ENCODE measurements at places on chromosomes 12 and 14.

GRCh38 chr14:74572726-74573301, 39.2 kb downstream of the LTBP2 start:
- no peak for DNase-seq

DNA sequence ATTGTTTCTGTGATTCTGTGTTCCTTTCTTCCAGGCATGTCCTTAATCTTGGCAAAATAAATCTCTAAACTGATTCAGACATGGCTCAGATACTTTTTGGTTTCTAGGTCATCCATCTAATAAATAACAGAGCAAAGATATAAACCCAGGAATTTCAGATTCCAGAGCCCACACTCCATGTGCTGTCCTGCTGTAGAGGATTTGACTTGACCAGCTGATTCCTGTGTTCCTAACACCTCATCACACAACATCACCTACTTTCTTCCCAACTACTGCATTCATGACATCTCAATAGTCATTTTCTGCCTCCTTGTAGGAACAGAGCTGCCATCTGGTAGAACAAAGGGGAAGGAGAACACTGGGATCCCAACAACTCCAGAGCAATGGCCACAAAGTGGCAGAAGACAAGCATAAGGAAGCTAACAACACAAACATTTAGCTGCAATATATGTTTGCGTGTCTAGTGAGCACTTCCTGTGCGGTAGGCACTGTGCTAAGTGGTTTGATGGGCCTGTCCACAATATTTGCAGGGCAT, 91.9 kb upstream of the OVCH1 start:
- no peak for DNase-seq

DNA sequence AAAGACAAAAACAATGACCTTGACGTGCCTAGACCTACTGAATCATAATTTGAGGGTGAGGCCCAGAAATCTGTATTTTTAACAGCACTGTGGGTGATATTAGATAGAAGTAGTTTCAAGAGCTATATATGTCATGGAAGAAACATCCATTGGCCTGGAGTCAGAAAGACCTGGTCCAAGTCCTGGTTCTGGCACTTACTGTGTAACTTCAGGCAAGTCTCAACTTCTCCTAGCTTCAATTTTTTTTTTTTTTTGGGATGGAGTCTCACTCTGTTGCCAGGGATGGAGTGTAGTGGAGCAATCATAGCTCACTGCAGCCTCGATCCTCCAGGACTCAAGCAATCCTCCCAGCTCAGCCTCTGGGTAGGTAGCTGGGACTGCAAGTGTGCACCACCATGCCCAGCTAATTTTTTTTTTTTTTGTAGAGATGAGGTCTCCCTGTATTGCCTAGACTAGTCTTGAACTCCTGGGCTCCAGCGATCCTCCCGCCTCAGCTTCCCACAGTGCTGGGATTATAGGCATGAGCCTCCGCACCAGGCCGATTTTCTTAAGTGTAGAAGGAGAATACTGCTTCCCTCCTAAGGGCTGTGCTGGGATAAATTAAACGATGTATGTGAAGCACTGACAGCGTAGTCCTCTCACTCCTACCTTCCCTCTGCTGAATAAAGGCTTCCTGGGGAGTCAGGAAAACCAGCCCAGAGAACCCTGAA, 14.3 kb upstream of the GPX2 start:
- no peak for DNase-seq

DNA sequence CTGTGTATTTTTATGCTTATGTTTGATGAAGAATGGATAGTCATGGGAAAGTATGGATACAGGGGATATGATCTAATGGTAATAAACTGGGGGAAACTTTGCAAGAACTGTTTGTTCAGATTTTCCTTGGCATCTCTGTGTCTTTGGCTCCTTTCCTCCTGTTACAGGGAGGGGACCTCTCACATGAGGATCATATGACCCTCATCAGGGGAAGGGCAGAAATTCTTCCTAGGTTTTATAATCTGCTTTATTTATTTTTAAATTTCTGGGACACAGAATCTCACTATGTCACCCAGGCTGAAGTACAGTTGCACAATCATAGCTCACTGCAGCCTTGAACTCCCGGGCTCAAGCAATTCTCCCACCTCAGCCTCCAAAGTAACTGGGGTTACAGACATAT, 526.5 kb downstream of the CCER1 start:
- DNase-seq: no peak

DNA sequence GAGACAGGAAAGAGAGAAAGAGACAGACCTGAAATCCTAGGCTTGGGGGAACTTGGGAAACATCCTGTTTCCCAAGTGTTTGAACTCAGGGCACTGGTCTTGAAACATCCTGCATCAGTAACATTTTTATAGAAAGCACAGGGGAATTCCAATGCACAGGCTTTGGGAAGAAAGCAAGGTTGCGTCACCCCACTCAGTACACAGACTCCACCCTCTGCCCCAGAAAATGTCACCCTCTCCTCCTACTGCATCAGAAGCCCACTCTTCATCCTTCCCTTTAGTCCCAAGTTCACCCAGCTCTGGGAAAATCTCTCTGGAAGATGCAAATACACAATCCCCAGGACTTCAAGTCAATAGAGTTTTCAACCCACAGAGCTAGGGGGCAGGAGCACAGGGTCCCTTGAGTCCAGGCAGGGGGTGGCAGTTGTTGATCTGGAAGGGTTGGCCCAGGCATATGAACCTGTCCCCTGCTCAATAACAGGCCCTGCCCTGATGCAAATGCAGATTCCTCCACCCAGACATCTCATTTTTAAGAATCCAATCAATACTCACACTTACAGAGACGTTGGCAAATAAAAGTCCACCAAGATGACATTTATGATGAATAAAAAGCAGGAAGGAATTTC, 1.7 kb downstream of the RDH16 start:
- DNase-seq: no peak

DNA sequence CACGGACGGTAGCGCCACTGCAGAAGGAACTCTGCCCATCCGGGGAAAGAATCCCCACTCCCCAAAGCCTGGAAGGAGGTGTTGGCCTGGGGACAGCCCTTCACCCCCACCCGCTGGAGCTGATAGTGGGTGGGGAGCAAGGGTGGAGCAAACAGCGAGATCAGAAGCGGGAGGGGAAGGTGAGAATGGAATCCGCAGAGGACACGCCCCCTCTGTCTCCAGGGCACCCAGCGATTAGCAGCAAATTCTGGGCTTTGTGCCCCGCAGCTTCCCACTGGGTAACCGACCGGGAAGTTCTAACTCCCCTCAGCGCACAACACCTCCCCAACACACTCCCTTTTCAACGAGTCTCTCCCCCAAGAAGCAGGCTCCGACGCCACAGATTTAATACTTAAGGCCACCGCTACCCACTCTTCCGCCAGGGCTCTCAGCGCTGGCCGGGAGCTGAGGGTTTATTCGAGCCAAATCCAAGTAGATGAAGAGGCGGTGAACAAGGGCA, 1.4 kb downstream of the SLC25A29 start:
- peak; percentile 28 for DNase-seq

DNA sequence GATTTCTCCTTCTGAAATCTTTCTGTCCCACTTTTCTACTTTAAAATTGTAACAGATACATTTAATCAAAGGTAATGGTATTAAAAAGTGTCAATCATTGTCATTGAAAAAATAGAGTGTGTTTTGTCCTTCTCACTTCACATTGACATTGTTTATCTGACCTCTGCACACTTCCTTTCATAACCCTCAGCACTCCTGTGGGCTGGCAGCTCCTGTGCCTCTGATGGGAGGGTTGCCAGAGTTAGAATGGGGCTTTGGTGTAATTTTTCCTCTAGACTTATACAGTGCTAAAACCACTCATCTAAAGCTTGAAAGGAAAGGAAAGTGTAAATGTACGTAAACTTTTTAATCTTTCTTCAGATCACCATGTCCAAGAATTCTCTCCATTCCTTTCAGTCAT, 23.7 kb downstream of the KCNA1 start:
- DNase-seq: no peak

Measured in CD4-positive, alpha-beta T cell treated with Interferon alpha-2 for 1 hour (primary cell).